ENCODE measurements at places on chromosomes 6 and 20. TPM values are rescaled to one million over a fixed set of nuclear protein-coding genes. Genes with fewer than 3 reads are reported as not detected.

DNA sequence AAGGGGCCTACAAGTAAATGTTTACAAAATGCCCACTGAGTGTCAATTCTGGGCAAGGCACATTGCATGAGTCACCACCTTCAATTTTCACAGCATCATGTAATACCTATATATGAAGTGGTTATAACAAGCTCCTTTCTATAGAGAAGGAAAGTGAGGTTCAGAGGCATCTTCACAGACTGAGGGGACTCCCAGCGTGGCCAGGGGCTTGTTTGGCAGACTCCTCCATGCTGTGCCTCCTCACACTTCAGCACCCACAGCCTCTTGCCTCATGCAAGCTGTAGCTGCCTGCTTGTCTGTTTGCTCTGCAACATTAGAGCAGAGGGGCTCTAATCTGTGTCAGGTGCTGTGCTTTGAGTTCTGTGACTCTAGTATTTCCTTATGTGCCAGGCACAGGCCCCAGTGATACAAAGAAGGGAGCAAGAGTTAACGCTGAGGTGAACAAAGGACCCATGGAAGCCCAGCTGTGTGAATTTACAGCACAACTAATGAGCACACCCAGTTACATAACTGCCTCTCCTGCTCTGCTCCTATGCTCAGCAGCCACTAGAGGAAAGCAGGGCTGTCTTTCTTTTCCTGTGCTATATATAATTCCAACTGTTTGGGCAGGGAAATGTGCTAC is 72.3 kb downstream of the ZHX3 start:
- peak; percentile 90 for DNase-seq

GRCh38 chr20:23161968-23162696 is 76.0 kb upstream of the CD93 start:
- peak; percentile 30 for DNase-seq

GRCh38 chr6:20712011-20712410 is 177.8 kb downstream of the CDKAL1 start:
- DNase-seq: no peak

GRCh38 chr20:32365564-32365963 is 7.4 kb downstream of the ASXL1 start:
- peak; percentile 72 for DNase-seq

GRCh38 chr6:63537201-63537958 is 34.9 kb upstream of the LOC128125822 start:
- DNase-seq: no peak

GRCh38 chr6:87738000-87738399 is 36.0 kb upstream of the AKIRIN2 start:
- DNase-seq: no peak

GRCh38 chr20:9306521-9306920 is 207.9 kb upstream of the LAMP5 start:
- no peak for DNase-seq

DNA sequence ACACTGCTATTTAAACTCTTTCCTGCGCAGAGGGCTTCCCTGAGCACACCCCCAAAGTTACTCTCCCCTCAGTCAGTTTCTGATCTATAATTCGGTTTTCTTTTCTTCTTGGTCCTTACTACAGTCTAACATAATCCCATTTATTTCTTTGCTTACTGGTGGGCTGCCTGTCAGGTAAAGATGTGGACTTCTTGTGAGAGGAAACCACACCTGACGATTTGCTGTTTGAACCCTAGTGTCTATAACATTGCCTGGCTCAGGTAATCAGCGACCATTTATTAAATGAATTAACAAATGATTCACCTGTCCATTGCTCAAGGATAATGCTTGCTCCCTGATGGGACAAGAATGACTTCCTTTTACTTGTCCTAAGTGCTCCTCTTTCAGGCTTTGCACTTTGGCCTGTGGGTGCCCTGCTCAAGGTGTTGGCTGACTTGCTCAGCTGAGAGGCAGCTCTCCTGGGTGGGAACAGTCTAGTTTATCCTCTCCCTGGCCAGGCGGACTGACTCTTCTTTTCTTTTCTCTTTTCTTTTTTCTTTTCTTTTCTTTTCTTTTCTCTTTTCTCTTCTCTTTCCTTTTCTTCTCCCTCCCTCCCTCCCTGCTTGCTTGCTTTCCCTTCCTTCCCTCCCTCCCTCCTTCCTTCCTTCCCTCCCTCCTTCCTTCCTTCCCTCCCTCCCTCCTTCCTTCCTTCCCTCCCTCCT is 233.1 kb downstream of the BCAS1 start:
- DNase-seq: no peak

- DNase-seq: no peak
Measured at GRCh38 chr20:8934362-8934761, 134.5 kb upstream of the PLCB4 start.

DNA sequence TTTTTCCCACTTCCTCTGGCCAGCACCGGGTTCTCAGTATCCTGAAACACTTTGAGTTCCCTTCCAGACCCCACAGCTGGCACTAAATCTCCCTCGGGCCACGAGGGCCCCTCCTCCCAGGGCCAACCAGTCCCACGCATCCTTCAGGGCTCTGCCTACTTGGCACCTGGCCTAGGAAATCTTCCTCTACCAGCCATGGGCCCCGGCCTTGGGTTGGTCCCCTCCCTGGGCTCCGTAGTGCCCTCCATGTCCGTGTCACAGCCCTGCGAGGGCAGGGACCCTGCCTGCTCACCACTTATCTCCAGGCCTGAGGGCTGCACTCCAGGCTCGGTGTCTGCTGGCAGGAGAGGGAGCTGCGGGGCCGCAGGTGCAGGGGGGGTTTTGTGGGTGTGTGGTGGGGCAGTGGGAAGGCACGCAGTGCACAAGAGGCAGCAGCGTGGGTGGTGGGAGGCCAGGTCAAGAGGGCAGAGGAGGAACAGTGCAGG is 48.8 kb upstream of the CDH22 start:
- DNase-seq: no peak

- DNase-seq: no peak
Measured at GRCh38 chr6:161100072-161100471, 108.5 kb downstream of the MAP3K4 start.

DNA sequence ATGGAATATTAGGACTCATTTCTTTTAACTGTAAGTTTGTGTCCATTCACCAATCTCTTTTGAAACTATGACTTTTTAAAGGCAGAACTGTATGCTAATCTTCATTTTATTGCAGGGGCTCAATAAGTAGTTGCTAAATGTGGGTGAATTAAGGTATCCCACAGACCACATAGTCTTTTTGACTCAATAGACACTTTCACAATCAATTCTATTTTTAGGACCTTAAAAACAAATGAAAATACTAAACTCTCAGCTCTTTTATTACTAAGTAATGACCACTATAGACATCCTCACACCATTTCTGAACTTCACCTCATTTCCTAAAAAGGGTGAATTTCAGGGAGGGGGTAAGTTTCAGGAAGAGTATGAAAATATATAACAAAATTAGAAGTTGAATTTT is 106.8 kb upstream of the BEND6 start:
- no peak for DNase-seq

GRCh38 chr20:38805502-38805957 is at the start of gene PPP1R16B:
PPP1R16B (plus strand) TSS chr20:38805697; CDS start chr20:38835926, 30,229 bp downstream.
- DNase-seq: peak; percentile 61

DNA sequence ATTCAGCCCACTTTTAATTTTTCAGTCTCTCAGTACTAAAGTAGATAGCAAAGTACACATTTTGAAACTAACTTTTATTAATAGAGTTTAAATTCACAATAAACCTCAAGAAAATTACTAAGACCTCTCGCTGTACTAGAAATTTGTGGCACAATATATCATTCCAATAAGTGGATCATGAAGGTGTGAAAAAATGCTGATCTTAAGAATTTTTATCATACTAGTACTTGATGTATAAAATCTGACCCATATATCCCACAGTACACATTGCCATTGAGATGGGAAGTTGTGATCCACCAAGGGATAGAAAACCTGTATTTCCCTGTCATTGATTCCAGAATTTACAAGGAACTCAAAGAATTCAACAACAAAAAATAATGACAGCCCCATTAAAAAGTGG is 85.7 kb downstream of the DCDC2 start:
- no peak for DNase-seq

GRCh38 chr20:54019127-54019526 is 51.3 kb downstream of the BCAS1 start:
- DNase-seq: no peak

GRCh38 chr20:43728686-43729255 is 2.0 kb upstream of the GTSF1L start:
- no peak for DNase-seq

DNA sequence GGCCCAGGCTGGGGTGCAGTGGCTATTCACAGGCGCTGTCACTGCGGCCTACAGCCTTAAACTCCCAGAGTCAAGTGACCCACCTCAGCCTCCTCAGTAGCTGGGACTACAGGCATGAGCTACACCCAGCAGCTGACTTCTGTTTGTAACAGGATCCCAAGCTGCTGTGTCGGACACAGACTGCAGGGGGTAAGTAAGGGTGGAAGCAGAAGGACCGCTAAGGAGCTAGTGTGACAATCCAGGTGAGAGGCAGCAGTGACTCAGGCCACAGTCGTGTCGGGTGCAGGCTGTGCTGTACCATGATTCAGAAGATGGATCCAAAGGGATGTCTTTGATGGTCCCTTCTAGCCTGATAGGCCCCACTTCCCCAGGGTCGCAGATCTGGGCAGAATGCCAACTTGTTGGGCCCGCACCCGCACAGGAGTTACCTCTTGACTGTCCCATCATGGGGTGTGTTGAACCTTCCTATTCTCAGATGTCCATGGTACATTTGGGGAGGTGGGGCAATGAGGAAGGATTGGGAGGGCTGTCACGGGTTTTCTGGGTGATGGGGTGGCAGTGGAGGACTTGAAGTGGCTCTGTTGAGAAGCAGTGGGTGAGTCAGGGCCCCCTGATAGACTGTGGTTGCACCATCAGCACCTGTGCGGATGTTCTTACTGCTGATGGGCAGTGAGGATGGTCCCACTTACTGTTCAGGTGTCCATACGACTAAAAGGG is 25.3 kb downstream of the AAR2 start:
- DNase-seq: no peak

DNA sequence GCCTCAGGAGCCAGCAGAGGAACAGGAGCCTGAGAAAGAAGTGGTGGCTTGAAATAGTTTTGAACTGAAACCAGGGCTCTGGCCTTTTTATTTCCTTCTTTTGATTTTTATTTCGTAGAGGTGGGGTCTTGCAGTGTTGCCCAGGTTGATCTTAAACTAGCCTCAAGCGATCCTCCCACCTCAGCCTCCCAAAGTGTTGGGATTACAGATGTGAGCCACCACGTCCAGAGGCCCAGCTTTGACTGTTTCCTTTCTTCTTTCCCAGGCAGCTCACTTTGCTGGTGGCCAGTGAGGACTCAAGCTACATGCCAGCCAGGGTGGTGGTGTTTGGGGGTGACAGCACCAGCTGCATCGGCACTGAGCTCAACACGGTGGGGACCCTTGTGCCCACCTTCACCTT is 20.5 kb downstream of the CUL9 start:
- no peak for DNase-seq

DNA sequence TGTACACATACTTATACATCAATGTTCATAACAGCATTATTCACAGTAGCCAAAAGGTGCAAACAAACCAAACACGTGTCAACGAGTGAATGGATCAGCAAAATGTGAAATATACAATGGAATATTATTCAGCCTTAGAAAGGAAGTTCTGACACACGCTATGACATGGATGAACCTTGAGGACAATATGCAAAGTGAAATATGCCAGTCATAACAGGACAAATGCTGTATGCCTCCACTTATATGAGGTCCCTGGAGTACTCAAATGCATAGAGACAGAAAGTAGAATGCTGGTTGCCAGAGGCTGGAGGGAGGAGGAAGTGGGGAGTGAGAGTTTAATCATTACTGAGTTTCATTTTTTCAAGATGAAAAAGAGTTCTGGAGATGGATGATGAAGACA is 37.8 kb upstream of the IGF2R start:
- no peak for DNase-seq

GRCh38 chr20:23607497-23608245 is 2.0 kb upstream of the CST9 start:
- DNase-seq: no peak

- no peak for DNase-seq
Measured at GRCh38 chr6:56695702-56696101, 53.0 kb upstream of the DST start.

DNA sequence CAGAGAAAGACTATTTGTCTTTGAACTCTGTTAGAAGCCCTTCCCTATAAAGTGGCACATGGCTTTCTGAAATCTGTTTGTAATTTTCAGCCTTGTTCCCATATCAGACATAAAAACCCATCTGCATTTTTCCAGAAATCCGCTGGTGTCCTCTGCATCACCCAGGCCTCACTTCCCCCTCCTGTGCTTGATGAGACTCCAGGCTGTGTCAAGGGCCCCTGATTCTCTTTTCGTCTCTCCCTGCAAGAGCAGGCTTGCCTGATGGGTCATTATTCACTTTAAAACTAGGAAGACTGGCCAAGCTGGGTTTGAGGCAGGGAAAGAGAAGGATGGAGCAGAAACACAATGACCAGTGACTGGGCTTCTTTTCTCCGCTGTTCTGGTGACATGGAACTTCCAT is 10.6 kb upstream of the PROKR2 start:
- no peak for DNase-seq

GRCh38 chr6:45633272-45633908 is 255.7 kb upstream of the SUPT3H start:
- no peak for DNase-seq

ZFP57 gene
- total RNA-seq: not detected

NFKBIE gene
- 27.7 TPM for total RNA-seq

NKAIN2 gene
- total RNA-seq: not detected

GNAS-AS1 gene
- total RNA-seq: not detected

SLC52A3 gene
- 0.06 TPM for total RNA-seq

LZTS3 gene
- 15.2 TPM for total RNA-seq

UBD gene
- not detected for total RNA-seq

BIRC7 gene
- total RNA-seq: 68.2 TPM

MLIP gene
- total RNA-seq: not detected

ZNF335 gene
- 7.2 TPM for total RNA-seq

SYTL3 gene
- total RNA-seq: not detected

OR2J2 gene
- total RNA-seq: not detected

FRK gene
- 0.14 TPM for total RNA-seq
